ENCODE measurements at places on chromosomes 4 and X. TPM values are rescaled to one million over a fixed set of nuclear protein-coding genes. Genes with fewer than 3 reads are reported as not detected.

The TGIF2LX gene
- total RNA-seq: not detected

GRCh38 chrX:9788911-9789310 is 2.7 kb downstream of the SHROOM2 start:
- DNase-seq: no peak

GRCh38 chr4:55447108-55447708 is 51.5 kb downstream of the TMEM165 start:
- DNase-seq: no peak

DNA sequence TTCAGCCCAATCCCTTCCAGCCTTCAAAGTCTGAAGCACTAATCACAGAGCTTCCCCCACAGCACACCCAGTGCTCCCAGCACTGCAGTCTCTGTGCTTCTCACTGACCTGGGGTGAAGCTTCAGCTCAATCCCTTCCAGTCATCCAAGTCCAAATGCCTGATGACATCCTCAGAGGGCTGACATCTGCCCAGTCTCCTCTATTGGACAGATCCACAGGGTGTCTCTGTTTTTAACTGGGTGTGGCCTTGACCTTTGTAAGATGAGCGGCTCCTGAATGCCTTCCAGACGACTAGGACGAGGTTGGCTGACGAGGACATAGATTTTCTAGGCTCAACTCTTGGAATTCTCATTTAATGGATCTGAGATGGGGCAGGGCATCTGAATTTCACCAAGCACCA is 7.6 kb upstream of the SLC2A9 start:
- no peak for DNase-seq

DNA sequence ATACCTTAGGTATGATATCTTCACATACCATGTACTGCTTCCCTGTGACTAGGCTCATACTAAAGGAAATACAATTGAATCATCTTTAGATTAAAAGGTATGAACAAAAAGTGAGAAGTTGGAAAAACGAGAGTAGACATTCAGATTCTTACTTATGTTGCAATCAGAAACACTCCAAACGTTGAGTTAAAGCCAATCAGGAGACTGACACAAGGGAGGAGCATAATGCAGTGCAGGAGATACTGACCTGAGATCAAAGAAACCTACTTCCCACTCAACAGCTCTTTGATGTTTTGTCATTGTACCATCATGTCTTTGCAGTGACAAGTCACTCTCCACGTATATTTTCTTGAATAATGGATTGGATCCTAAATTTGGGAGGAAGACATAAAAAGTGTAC is 8.9 kb upstream of the PCDH18 start:
- DNase-seq: no peak

DNA sequence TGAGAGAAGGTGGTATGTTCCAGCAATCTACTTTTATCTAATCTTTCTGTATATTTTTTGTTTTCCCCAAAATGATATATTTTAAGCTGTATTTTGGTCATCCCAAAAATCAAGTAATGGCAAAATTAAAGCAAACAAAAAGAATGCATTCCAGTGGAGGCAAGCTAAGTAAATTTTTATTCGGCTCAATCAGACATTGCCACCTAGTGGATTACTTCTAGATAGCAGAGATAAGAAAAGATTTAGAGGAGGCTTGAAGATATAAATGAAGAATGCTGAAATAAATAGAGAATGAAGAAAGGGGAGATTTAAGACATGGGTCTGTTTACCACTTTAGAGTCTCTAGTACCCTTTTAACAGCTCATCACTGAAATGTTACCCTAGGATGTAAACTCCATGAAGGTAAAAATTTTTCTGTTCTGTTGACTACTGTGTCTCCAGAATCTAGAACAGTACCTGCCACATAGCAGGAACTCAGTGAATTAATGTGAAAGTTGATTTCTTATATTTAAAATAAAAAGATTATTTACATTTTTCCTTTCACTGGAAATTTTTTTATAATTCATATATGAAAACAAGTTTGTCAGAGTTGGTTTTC is 110.9 kb upstream of the ANK2 start:
- DNase-seq: no peak

DNA sequence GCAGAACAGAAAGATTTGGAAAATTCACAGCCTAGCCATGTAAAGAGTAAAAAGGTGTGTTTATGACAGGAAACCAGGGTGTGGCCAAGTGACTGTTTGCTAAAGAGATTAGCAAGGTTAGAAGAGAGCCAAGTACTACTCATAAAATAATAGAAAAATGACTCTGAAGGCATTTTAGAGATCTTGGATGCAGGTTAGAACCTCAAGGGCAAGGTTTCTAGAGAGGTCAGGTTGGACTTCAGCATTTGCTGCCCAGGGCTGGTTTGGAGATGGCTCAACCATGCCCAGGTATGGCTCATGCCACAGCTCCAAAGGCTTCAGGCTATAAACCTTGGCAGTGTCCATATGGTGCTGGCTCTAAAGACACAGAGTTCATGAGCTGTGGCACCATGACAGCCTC is 40.6 kb upstream of the ADGRA3 start:
- no peak for DNase-seq

The P2RY8 gene
- total RNA-seq: 18.4 TPM
